ENCODE measurements at places on chromosomes 3 and 15.

GRCh38 chr3:116230431-116231020 lies 214.8 kb downstream of the LSAMP start:
- no peak for DNase-seq

- DNase-seq: no peak
Observed at GRCh38 chr3:27718459-27718858, 3.7 kb downstream of the EOMES start.

GRCh38 chr15:33458421-33458820 lies 147.7 kb downstream of the RYR3 start:
- DNase-seq: no peak

GRCh38 chr3:139519998-139520737 lies 19.4 kb downstream of the RBP1 start:
- no peak for DNase-seq

GRCh38 chr3:18247776-18248310 lies 177.3 kb downstream of the SATB1 start:
- DNase-seq: no peak

DNA sequence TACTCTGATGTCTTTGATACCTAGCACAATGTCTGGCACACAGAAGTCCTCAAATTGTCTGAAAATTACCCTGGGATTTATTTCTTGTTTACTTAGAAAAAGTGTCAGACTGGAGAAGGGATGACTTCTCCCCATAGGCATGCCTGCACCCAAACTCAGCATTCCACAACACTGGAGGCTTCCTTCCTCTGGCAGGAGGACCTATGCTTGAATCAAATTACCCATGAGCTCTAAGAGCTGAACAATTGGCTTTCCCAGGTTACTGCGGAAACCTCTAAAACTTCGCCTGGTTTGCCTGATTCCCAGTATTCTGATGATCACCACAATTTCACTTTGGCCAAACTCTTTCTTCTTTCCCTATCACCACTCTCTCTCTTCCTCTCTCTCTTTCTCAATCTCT lies 217.4 kb downstream of the DIPK2A start:
- DNase-seq: no peak

DNA sequence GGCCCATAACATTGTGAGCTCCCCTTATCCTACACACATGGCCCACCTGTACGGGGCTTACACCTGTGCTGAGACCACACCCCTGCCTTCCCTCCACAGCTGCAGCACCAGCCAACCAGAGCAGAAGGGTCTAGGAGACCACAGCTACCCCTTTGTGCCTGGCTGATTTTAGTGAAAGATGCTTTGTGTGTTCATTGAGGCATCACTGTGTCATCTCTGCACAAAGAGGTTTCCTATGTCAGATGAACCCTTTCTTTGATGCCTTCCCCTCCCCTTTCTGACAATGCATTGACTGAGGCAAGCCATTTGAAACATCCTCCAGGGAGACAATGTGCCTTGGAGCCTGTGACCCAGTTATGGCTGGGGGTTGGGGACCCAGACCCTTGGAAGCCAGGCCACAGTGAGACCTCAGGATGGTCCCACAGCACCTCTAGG lies 54.9 kb upstream of the SLC7A14 start:
- DNase-seq: no peak

DNA sequence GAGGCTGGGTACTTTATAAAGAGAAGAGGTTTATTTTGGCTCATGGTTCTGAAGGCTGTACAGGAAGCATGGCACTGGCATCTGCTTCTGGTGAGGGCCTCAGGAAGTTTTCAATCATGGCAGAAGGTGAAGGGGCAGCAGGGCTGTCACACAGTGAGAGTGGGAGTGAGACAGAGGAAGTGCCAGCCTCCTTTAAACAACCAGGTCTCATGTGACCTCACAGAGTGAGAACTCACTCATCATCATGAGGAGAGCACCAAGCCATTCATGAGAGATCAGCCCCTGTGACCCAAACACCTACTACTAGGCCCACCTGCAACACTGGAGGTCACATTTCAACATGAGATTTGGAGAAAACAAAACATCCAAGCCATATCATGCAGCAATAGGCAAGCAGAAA lies 9.3 kb upstream of the RFTN1 start:
- no peak for DNase-seq

GRCh38 chr3:52162250-52162872 lies 8.1 kb upstream of the POC1A start:
- DNase-seq: no peak

- no peak for DNase-seq
Observed at GRCh38 chr3:197394464-197395321, 96.3 kb upstream of the DLG1 start.

- no peak for DNase-seq
Observed at GRCh38 chr15:44045217-44045616, 149.9 kb downstream of the FRMD5 start.

DNA sequence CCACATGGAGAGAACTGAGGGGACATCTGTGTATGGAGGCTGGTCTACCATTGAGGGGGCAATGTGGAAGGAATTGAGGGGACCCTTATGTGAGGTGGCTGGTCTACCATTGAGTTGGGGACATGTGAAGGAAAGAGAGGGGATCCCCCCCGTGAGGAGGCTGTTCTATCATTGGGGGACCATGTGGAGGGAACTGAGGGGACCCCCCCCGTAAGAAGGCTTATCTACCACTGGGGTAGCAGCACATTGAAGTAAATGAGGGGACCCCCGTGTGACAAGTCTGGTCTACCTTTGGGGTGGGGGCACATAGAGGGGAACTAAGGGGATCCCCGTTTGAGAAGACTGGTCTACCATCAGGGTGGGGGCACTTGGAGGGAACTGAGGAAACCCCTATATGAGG lies 158.0 kb downstream of the FBLN2 start:
- DNase-seq: no peak

DNA sequence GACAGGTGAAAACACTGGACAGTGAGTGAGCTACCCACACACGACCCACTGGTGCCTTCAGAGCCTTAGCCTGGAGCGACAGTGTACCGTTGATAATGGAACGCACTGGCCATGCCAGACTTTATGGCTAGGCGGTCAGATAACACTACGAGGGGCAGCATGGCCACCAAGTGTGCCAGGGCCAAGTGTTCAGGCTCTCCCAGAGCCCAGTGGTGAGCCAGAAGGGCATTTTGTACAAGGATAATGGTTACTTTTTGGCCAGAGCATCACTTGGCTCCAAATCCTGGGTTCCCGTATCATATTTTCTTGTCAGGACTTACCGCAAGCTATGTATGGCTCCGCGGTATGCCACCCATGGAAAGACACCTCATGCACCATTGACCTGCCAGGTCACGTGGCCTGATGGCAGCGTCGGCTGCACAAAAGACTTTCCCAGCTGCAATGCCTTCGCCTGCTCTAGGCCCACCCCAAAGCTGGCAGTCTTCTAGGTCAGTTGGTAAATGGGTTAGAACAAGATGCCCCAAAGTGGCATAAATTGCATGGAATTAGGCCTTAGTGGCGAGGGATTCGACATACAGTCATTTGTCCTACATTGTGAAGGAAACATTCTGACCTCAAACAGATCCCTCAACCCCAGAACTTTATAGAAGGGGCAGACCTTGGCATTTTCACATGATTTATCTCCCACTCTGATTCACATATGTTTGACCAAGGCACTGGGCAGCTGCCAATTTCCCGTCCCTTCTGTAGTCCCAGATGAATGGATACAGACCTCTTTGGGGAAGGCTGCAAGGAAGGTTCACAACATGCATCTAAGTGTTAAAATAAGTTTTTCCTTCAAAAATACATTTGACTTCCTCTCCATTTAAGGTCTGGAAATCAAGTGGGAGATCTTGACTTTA lies 12.2 kb upstream of the SLC28A1 start:
- DNase-seq: no peak

DNA sequence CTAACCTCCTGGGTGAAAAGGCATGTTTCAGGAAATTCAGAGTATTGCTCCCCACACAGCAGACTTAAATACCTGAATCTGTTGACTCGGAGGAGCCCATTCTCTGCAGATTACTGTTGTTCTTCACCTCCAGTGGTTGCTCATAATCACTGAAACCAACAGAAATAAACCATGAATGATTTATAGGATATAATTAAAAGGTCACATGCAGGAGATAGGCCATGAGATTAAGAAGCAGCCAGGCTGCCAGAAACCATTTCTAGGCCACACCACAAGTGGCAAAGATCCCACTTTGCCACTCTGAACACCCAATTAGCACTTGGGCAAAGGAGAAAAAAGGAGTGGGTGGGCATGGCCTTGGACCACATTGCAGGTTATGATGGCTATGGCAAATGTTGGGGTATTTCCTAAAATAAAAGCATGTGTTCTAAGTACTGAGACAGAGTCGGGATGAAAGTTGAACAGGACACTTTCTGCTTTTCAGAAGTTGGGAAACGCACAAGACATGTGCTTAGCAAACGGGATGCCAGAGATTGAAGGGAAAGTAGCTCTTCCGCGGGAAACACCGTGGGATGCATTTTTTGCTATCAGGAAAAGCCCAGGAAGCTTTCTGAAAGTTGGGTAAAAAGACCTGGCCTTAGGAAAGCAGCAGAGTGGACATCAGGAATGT lies 1.5 kb downstream of the CDC25A start:
- no peak for DNase-seq

- DNase-seq: no peak
Observed at GRCh38 chr3:29772436-29772835, 491.6 kb downstream of the RBMS3 start.

DNA sequence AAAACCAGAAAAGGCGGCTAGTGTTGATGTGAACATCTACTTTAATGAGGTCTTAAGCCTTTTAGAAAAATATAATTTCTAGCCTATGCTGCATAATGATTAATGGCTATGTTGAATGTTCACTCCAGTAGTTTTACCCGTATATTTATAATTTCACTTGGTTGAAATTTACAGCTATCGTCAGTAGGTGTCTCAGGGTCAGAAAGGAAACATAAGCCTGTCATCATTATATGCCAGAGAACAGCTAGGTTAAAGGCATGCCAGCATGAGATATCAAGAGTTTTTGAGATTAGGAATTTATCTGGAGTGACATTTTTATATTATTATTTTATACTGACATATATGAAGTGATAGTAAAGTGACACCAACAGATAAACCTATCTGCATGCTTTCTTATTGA lies 904.1 kb downstream of the OTOL1 start:
- DNase-seq: no peak

GRCh38 chr3:18100121-18100520 lies 325.0 kb downstream of the SATB1 start:
- no peak for DNase-seq

DNA sequence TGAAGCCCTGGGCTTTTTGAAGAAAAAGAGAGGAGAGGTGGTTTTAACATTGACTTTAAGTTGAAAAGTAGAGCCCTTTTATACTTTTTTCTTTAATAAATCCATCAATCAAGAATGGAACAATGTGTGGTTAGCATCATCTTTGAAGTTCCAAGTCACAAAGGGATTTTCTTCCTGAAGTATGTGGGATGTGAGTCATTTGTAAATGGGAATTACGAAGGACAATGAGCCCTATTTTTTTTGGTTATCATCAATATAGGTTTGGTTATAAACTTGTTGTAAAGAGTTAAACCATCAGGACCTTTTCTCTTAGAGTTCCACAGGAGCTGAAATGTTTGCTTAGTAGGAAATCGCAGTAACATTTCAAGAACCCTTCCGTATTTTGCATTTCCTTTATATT lies 38.3 kb downstream of the PIK3CA start:
- no peak for DNase-seq

- DNase-seq: no peak
Observed at GRCh38 chr3:78360849-78361248, 1321.0 kb downstream of the ROBO2 start.

- no peak for DNase-seq
Observed at GRCh38 chr3:162117961-162118360, 621.4 kb downstream of the OTOL1 start.

DNA sequence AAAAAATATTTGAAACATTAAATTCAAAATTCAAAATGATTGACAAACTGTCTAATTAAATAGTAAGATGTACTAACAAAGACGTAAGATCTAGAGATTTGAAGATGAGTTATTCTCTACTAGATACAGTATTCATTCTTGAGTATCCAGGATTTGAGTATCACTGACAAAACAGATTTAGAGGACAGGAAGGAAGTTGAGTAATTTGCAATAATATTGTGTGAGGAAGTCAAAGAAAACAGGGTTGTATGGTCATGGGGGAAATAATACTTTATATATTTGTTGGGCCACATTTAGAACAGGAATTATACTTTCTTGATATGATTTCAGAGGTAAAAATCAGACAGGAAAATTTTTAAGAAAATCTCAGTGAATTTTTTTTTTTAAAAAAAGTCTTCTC lies 393.1 kb upstream of the CDIN1 start:
- DNase-seq: no peak

DNA sequence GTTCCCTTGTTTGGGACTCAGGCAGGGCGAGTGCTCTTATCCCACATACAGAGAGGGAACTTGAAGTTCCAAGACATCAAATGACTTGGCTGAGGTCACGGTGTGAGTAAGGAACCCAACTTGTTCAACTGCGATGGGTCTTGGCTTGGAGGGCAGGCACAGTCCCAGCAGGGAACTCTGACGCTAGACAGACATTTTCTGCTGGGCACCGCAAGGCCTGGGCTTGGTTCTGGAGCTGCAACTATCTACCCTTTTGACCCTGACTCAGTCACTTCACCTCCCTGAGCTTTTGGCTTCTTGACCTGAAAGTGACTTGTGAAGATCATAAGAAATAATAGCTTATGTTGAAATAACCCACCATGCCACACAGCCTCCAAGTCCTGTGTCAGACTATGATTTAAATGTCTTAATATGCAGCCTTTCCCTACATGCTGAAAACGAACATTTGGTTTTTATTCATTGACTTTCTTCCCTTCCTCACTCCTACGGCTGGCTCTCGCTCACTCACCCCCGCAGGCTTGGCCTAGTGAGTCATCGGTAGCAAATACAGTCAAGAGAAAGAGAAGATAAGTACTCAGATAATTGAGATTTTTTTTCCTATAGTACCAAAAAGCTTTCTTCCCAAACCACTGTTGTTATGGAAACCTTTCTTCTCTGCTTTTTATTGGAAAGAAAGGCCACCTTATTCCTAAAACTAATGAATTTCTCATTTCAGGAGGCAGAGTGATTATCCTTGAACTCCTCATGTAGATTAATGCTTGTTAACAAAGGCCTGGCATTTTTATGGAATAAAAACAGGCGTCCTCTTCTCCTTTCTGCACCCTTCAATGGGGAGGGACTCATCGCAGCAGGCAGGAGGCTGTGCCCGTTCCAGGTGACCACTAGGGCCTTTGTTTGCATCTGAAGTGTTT lies 178.4 kb downstream of the ATP10A start:
- no peak for DNase-seq

- DNase-seq: no peak
Observed at GRCh38 chr15:57227166-57227565, 149.1 kb upstream of the CGNL1 start.

DNA sequence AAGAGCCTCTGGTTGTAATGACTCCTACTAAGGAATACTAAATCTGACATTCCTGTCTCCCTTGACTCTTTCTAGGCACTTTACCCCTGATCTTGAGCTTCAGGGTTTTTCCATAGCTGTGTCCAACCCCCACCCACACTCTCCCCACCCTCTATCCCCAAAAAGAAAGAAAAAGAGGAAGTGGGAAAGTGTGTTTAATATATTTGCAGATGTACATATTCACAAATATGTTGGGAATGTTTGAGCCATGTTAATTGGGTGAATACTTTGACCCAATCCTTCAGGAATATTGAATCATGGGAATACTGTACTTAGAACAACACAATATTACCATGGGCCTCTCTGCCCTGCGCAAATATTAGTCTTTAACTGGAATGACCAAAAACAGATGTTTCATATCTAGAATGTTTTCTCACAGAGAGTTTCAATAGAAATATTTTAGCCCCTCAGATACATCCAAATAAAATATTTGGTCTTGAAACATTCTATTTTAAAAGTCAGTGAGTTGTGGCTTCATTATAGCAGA lies 19.8 kb upstream of the PFN2 start:
- DNase-seq: no peak

- no peak for DNase-seq
Observed at GRCh38 chr3:105345156-105345555, 21.6 kb upstream of the ALCAM start.
